ENCODE measurements at places on chromosomes 3 and 15. TPM values are rescaled to one million over a fixed set of nuclear protein-coding genes. Genes with fewer than 3 reads are reported as not detected.

PARP16 gene
- total RNA-seq, result 9.9 TPM

RARRES1 gene
- not detected for total RNA-seq

GRCh38 chr15:57595011-57595866 lies 3.5 kb downstream of the MYZAP start:
- no peak for DNase-seq

DNA sequence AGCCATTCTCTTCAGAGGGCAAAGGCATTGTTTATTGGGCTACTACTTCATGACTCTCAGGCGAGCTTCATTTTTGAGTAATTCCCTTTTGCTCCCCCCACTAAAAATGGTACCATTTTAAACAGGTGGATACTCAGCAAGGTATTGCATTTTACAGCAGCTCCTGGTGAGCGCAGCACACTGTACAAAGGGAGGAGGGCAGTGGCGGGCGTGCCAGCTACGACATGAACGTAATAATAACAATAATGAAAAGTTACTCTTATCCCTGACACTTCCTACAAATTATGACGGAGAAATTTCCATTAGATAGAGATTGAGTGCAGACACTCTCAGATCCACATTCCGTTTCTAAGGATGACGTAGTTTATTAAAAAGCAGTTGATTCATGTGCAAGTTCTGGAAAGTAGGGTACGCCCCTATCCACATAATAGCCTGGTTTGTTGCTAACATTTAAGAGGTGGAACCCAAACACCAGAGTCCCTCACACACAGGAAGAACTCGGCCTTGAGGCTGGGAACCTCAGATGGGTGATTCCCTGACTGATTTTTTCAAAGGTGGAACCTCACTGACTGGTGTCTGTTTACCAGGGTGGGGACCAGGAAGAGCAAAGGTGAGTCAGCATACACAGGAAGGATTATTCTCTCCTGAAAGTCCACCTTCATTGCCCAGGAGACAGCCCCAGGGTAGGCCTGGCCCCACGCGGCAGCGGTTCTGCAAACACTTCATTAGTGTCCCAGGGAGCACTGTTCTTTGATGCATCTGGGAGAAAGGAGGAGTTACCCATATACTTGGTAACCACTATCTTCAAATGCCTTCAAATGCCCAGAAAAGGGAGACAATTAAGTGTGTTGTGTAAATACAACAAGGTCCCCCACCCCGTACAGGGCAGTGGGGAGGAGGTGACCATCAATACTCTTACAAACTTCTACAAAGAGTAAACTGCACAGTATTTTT lies 69.9 kb downstream of the LDHAL6B start:
- no peak for DNase-seq

DNA sequence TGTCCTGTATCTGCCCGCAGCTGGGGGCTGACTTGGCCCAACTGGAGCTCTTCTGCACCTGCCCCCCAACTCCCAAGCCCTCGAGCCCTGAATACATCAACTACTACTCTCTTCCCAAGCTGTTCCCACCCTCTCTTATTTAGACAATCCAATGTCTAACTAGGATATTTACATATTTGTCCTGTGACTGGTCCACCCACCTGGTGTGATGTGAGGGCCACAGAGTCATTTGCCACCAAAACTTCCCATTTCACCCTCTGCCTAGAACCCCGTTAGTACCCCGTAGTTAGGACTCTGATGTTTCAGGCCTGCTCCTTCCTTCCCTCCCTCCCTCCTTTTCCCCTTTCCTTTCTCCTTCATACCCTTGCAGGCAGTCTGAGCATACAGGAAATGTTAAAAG lies 6.4 kb downstream of the CPLX3 start:
- DNase-seq, result no peak

Measured in CD8-positive, alpha-beta T cell (primary cell).